ENCODE measurements at places on chromosomes 7 and 10.

GRCh38 chr10:109504401-109504800 lies 418.9 kb downstream of the XPNPEP1 start:
- DNase-seq: no peak

- DNase-seq: no peak
Measured at GRCh38 chr7:44188480-44189225, 586 bp downstream of the GCK start.

- DNase-seq: no peak
Measured at GRCh38 chr7:118250860-118251494, 26.5 kb downstream of the ANKRD7 start.

- DNase-seq: no peak
Measured at GRCh38 chr10:8122611-8123369, 68.3 kb downstream of the GATA3 start.

DNA sequence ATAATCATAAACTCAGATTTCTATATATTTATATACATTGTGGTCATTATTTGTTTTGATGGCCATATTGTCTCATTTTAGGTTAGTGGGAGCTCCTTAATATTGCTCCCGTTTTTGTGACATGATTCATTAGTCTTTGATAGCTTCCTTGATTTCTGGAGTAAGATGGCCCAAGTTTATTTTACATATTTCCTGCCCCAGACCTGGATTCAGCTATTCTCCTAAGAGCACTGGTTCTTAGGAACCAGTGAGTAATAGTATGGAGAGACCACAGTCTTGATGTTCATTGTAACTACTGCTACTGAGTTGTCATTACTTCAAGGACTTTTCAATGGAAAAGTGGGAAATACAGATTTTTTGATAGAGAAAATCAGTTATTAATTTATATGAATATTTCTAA lies 6.0 kb downstream of the TFPI2 start:
- DNase-seq: no peak

- no peak for DNase-seq
Measured at GRCh38 chr7:108057951-108058481, 55.1 kb upstream of the LAMB1 start.

DNA sequence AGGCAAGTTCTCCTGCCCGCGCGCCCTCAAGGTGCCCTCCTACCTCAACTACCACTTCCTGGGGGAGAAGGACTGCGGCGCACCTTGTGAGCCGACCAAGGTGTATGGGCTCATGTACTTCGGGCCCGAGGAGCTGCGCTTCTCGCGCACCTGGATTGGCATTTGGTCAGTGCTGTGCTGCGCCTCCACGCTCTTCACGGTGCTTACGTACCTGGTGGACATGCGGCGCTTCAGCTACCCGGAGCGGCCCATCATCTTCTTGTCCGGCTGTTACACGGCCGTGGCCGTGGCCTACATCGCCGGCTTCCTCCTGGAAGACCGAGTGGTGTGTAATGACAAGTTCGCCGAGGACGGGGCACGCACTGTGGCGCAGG lies 1.4 kb downstream of the FZD1 start:
- DNase-seq: no peak

DNA sequence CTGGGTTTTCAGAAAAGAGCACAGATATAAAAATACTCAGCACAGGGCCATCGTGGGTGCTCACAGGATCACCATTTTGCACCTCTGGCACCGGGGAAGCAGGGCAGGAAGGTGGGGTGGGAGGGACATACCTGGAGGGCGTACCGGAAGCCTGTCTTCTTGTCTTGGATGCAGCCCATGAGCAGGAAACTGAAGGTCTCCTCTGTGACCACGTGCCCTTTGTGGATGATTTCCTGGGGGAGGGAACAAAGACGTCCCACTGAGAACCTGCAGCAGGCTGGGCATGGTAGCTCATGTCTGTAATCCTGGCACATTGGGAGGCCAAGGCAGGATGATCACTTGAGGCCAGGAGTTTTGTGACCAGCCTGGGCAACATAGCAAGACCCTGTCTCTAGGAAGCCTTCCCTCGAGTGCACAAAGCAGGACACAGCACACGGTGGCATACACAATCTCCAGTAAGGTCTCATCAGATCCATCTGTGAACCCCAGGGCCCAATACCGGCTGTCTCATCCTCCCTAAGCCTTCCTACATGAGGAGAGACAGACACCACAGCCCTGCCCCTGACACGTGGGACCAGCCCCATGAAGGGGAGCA lies 9.5 kb downstream of the PTCD1 start:
- DNase-seq: peak; percentile 27

DNA sequence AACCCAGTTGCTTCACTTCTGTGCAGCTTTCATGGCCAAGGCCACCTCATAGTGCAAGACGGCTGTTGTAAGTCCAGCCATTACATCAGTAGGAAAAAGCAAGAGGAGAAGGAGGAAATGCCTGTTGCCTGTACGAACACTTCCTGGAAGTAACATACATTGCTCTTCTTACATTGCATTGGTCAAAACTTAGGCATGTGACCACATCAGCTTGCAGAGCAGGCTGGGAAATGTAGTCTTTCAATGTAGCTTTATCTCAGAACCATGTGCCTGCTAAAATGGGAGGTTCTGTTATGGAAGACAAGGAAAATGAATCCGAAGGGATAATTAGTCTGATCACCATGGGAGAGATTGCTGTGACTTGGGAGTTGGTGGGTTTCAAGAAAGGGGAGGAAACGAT lies 4.3 kb downstream of the SLC29A3 start:
- DNase-seq: peak; percentile 8

- no peak for DNase-seq
Measured at GRCh38 chr7:37425498-37425897, 23.2 kb downstream of the ELMO1 start.

- DNase-seq: no peak
Measured at GRCh38 chr10:59779756-59780533, 26.7 kb upstream of the MRLN start.

GRCh38 chr7:66297579-66297978 lies 92.4 kb downstream of the TPST1 start:
- DNase-seq: no peak

DNA sequence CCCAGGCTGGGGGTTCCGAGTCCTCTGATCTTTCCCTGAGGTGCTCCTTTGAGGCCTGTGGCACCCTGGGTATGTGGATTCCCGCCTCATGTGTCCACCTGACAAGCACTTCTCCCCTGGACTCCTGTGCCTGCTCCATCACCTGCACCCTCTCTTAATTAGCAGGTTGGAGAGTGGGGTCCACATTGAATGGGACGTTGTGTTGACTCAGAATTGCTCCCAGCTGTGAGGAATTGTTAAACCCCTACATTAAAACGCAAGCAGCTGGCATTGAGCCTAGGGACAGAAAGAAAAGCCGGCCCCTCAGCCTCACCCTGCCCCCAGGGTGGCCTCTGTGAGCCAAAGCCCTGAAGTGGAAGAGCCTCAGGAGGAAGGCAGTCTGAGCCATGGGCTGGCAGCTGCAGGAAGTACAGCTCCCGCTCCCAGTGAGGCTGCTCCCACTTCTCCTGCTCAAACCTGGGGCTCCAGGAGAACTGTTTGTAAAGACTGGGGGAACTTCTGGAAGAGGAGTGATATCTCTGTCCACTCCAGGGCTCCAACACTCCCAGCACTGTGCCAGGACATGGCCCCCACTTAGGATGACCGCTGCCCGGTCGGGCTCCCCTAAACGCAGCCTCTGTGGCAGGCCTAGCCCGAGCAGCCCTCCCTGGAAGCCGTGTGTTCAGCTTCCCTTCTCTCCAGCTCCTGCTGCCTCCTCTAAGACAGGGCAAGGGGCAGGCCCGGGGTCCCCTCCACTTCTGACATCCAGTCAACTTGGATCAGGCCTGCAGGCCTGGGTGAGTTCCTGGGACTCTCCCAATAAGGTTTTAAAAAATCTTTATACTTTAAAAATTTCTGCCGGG lies 1.8 kb upstream of the OPN4 start:
- no peak for DNase-seq

DNA sequence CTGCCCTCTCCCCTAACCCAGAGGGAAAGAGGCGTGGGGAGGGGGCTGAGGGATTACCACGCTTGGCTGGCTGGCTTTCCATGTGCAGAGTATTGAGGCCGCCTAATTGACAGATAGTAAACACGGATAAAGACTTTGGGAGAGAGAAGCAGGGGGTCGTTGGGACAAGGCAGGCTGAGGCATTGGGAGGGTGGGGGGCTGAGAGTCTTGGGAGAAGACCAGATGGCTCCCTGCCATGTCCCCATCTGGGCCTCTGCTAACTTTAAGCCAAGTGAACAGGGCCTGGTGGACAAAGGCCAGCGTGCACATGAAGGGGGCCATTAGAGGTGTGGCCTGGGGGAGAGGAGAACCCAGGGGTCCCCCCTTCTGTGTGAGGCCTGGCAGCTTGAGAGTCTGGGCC lies 55.4 kb upstream of the MXI1 start:
- DNase-seq: no peak

DNA sequence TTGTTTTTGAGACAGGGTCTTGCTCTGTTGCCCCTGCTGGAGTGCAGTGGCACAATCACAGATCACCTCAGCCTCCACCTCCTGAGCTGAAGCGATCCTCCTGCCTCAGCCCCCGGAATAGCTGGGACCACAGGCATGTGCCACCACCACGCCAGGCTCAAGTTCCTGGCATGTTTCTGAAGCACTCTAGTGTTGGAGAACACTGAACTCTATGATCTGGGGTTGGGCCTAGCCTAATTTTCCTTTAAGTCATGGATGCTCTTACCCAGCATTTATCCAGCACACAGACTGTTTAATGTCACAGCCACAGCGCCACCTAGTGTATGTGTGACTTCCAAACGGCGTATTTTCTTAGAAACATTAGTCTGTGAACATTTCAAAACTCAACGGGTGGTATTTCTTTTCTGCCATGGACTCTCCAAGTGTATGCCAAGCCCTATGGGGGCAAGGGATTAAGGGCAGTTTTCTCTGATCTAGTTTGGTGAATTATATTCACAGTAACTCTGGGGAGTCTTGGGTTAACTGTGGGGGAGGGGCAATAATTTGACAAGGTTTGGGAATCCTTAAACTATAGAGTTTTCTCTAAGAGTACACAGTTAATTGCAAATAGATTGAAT lies 91.8 kb downstream of the CREM start:
- DNase-seq: peak; percentile 75

- DNase-seq: no peak
Measured at GRCh38 chr7:102866535-102867215, 46.1 kb upstream of the LRRC17 start.

- no peak for DNase-seq
Measured at GRCh38 chr10:119006451-119007210, 22.9 kb upstream of the NANOS1 start.

DNA sequence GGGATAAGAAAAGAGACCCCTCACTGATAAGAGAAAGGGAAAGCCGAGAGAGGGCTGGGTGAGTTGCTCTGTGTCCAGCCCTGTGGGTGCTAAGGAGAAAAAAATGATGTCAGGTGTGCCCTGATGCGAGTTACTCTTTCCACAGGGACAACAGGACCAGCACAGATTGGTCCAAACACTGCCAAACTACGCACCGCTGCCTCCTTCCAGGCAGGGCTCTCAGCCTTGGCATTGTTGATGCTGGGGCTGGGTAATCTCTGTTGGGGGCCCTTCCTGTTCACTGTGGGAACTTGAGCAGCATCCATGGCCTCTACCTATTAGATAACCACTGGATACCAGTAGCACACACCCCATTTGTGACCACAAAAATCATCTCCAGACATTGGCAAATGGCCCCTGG lies 10.3 kb upstream of the ATP6V0E2 start:
- DNase-seq: no peak

DNA sequence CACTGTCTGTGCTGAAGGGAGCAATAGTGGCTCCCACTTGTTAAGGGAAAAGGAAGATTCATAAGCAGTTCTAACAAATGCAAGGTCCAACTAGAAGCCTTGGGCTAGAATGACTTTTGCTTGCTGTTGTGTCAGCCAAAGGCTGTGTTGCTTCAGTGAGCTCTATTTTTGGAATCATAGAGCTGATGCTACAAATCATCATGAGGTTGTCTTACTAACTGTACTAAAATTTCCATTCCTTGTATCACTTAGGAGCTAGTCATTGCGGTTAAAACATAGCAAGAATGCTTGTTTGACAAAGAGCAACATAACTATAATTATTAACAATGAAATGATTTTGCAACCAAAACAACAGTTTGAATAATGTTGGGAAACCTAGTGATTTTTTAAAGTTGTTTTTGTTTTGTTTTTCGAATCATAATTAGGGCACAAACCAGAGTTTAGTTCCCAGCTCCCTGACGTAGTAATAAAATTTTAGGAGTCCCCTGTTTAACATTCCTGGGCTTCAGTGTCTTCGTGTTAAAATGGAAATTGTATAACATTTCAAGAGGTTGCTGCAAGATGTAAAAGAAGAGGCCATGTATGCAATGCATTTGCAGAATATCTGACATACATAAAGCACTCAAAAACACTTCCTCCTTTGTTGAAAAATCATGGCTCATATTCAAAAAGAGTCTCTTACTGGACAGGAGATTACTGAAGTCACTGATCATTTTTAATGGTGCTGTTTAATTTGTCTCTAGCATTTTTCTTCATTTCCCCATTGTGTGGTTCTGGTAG lies 183.4 kb downstream of the MACC1 start:
- DNase-seq: no peak

GRCh38 chr10:6383096-6383812 lies 180.5 kb downstream of the PFKFB3 start:
- no peak for DNase-seq

DNA sequence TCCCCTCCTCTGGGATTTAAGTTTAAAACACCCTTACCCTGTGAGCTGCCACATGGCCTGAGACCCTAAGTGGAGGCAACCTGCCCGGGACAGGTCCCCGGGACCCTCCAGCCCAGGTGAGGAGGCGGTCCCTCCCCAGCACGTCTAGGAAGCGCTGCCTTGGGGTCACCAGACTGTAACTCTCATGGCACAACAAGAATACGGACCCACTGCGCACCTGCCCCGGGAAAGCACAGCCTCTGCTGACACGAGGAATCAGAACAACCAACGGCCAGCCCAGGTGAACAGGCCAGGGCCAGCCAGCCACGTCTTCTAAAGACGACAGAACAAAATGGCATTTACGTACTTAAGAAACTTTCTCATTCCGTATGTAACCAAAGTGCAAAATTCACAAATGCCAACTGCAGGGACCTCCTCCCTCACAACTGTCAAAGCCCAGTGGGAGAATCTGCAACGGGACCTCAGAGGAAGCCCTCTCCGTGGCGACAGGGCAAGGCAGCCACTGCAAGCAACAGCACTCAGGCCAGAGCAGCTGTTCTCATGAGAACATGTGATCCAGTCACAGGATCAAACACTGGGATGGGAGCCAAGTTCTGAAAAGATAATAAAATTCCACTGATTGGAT lies 208.4 kb downstream of the DIP2C start:
- DNase-seq: no peak

- no peak for DNase-seq
Measured at GRCh38 chr7:128831178-128831993, 1.2 kb downstream of the FLNC start.

GRCh38 chr7:129875160-129875559 lies 77.6 kb downstream of the UBE2H start:
- DNase-seq: no peak

GRCh38 chr7:25633426-25634036 lies 405.2 kb upstream of the NPVF start:
- DNase-seq: no peak

Measured in central memory CD4-positive, alpha-beta T cell (primary cell).